ENCODE measurements at places on chromosomes 4 and X.

- no peak for DNase-seq
Measured at GRCh38 chr4:143726714-143727113, 26.2 kb upstream of the FREM3 start.

DNA sequence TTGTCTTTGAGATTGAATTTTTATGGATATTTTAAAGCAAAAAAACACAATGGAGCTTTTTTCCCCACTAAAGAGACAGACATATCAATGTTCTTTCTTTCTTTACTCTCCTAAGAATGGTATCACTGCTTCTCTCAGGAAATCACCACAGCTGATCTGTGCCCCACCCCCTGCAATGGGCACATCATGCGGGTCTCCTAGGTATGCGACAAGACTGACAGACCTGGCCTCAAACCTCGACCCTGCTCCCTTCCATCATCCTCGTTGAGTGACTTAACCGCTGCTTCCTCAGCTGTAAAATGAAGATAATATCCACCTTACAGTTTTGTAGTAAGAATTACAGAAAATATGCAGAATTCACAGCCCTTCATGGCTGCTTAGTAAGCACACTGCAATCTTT lies 58.3 kb downstream of the LEF1 start:
- DNase-seq: no peak

DNA sequence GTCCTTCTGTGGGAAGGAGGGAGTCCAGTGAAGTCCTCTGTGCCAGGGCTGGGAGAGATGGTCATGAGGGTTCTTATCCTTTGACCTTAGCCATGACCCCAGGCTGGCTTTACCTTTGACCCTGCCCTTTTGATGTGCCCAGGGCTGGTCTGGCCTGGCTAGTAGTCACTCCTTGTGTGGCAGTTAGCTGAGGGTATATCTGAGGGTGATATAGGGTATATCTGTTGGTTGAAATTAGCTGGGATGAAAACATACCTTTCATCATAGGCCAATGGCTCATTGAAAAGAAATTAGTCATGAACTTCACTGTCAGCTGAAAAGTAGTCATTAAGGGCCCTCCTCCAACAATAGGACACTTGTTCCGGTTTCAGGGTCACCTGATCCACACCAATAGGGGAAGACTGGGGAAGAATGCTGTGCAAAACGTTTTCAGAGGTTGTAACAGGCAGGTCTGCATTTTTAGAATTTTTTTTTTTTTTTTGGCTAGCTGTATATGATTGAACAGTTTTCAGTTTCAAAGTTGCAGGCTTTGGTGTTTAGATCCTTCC lies 74.6 kb upstream of the STOX2 start:
- no peak for DNase-seq

DNA sequence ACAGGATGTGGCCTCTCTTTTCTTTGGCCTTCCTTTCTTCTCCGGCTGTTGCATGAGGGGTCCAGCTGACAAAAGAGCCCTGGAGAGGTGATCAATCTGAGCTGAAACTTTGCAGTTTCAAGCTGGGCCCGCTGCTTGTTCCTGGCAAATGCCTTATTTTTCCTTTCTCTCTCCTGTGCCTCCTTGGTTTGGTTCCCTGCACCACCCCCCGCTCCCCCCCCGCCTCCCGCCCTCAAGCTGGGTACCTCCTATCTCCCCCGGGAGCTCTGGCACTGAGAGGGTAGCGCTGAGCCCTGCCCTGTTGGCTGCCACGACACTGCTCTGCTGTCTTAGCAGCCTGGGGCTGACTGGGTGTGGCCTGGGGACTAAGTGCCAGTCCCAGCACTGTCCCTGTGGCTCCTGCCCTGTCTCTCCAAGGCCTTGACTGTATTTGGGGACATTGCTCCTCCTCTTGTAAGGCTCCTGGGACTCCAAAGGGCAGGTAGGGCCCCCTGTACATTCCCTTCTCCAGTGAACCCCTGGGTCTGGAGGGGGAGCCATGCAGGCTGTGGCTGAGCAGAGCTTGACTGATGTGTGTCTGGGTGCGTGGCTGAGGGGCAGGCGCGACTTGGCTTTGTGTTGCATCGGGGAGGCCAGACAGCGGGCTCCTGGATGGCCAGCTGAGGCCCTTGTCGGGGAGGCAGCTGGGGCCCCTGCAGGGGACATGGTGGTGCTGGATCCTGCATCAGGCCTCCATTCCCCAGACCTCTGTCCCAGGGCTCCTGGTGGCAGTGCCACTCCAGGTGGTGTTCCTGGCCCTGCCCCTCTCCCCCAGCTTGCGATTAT lies 1.1 kb downstream of the PLXNA3 start:
- DNase-seq: no peak
